ENCODE measurements at places on chromosomes 4 and X. TPM values are rescaled to one million over a fixed set of nuclear protein-coding genes. Genes with fewer than 3 reads are reported as not detected.

The IBSP gene
- total RNA-seq: not detected

DNA sequence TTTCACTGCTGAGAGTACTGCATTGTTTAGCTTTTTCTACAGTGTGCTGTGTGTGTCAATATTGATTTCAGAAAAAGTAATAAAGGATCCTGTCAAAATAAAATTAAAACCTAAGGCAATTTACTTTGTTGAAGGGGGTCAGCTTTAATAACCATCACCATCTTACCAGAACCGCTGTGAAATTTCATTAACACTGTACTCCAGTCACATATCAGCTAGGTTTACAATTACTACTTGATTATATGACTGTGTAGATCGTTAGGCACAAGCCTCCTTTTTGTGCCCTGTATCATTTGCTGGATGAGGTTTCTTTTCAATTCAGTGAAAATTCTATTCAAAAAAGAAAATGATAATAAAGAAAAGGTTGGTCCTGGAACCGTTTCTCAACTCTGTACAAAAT is 917.2 kb downstream of the CENPC start:
- DNase-seq: no peak
- no peak overlapping the region for H3K27ac ChIP-seq
- H3K4me1 ChIP-seq: no peaks in the 10 kb centered on the region
- H3K27me3 ChIP-seq: no peaks in the 10 kb centered on the region
- H3K36me3 ChIP-seq: no peaks in the 10 kb centered on the region

- H3K36me3 ChIP-seq: peaks cover 4% of the 10 kb centered on the region
- no peak overlapping the region for H3K4me3 ChIP-seq
- peaks cover 15% of the 10 kb centered on the region for H3K4me1 ChIP-seq
- no peaks in the 10 kb centered on the region for H3K27me3 ChIP-seq
- no peak overlapping the region for H3K27ac ChIP-seq
Measured at GRCh38 chr4:4521731-4522130, 20.1 kb downstream of the STX18 start.

GRCh38 chr4:169690787-169691186 is 67.0 kb downstream of the HPF1 start:
- peaks cover 28% of the 10 kb centered on the region for H3K36me3 ChIP-seq
- H3K4me3 ChIP-seq: no peak overlapping the region
- H3K27ac ChIP-seq: no peak overlapping the region
- H3K27me3 ChIP-seq: no peaks in the 10 kb centered on the region
- H3K4me1 ChIP-seq: peaks cover 5% of the 10 kb centered on the region

GRCh38 chrX:21705225-21705624 is 47.1 kb upstream of the KLHL34 start:
- H3K36me3 ChIP-seq: no peaks in the 10 kb centered on the region
- no peaks in the 10 kb centered on the region for H3K27me3 ChIP-seq
- no peak for DNase-seq
- H3K27ac ChIP-seq: no peak overlapping the region
- no peak overlapping the region for H3K4me3 ChIP-seq

The CYTL1 gene
- total RNA-seq: not detected

- H3K4me1 ChIP-seq: no peaks in the 10 kb centered on the region
- H3K27me3 ChIP-seq: no peaks in the 10 kb centered on the region
- peaks cover 4% of the 10 kb centered on the region for H3K36me3 ChIP-seq
- no peak for DNase-seq
- no peak overlapping the region for H3K27ac ChIP-seq
- H3K4me3 ChIP-seq: no peak overlapping the region
Measured at GRCh38 chrX:331151-331824, 12.7 kb upstream of the GTPBP6 start.

DNA sequence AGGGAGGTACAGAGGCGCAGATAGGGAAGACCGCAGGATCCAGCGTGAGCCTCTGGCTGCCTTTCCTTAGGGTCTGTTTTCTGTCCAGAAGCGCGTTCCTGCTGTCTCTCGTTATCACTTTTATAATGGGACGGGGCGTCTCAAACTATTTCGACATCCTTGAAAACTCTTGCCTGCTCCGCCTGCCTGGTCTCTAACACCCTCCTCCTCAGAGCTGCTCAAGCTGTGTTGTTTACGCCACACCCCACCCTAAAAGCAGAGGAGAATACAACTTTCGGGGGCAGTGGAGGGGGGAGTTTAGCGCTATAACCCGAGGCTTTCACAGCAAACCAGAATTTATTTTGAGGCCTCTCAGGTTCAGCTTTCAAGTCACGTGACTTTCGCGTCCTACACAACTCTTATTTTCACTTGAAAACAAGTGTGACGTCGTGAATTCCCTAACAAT is 646 bp upstream of the FAM3A start:
- H3K4me1 ChIP-seq: peaks cover 19% of the 10 kb centered on the region
- H3K27ac ChIP-seq: peak overlapping the region; percentile 93
- peak overlapping the region; percentile 90 for H3K4me3 ChIP-seq
- no peaks in the 10 kb centered on the region for H3K27me3 ChIP-seq
- H3K36me3 ChIP-seq: peaks cover 13% of the 10 kb centered on the region

DNA sequence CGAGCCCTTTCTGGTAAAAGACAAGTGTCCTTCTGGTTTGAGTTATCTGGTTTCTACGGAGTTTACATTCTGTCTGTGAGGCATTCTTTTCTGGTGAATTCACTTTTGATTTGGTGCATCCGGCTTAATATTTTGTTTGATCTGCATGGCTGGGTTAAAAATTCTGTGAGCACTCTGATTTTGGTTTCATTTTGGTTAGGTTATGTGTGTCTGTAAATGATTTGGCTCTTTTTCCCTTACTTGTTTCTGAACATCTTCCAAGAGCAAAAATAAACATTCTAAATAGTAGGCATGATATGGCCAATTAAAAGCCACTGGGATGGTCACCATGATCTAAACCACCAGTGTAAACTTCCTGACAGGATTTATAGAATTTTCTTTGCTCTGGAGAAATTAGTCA is 85.7 kb upstream of the PTPN13 start:
- no peak for DNase-seq
- H3K27ac ChIP-seq: no peak overlapping the region
- H3K4me3 ChIP-seq: no peak overlapping the region

GRCh38 chrX:107506596-107507031 is 57.2 kb downstream of the FRMPD3 start:
- no peaks in the 10 kb centered on the region for H3K4me1 ChIP-seq
- peaks cover 42% of the 10 kb centered on the region for H3K27me3 ChIP-seq
- H3K4me3 ChIP-seq: no peak overlapping the region
- H3K27ac ChIP-seq: no peak overlapping the region

GRCh38 chrX:46456125-46456922 is 88.9 kb downstream of the ZNF674 start:
- peaks cover 4% of the 10 kb centered on the region for H3K4me1 ChIP-seq
- no peaks in the 10 kb centered on the region for H3K27me3 ChIP-seq
- H3K27ac ChIP-seq: no peak overlapping the region
- no peak overlapping the region for H3K4me3 ChIP-seq

The SHISA3 gene
- total RNA-seq: 0.23 TPM

- no peak overlapping the region for H3K4me3 ChIP-seq
- H3K4me1 ChIP-seq: peaks cover 3% of the 10 kb centered on the region
- H3K27ac ChIP-seq: no peak overlapping the region
- no peaks in the 10 kb centered on the region for H3K36me3 ChIP-seq
Measured at GRCh38 chrX:80816051-80816450, 6.4 kb upstream of the BRWD3 start.

DNA sequence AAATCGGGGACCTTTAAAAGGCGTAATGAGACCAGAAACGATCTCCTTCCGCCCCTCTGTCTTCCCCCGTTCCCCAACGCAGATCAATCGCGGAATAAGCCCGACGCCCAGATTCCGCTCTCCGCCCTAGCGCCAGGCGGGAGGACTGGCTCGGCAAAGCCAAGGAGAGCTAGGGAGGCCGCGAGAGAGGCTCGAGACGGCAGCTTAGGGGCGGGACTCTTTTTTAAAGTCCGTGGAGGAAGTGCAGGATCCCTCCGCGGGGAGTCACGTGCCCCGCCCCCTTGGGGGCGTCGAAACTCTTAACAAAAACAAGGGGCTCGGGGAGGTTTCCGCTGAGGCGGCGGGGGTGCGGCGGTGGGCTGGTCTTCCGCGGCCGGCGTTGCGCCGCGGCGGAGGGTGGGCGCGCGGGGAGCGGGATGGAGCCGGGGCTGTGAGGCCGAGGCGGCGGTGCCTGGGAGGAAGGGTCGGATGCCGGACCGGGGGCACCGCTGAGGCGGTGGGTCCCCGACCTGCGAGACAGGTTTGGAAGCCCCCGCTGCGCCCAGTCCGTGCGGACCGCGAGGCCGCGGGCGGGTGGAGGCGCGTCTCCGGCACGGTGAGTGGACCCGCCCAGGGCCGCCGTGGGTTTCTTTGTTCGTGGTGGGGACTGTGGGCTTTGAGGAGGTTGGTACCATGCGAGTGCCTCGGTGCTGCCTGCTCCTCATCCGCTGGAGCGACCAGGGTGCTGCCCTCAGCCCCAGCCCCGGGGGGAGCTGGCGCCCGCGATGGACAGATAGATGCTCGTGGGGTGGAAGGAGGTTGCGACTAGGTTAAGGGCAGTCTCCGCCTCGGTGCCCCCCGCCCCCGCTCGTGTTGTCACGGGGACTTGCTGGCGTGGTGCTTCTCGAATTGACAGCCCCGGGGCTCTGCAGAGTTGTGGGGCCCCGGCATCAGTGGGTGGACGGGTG is at the start of gene CCNG2:
CCNG2 (plus strand) TSS at position 296 of the 947 bp plus-strand sequence. CDS start 1,326 bp downstream, outside the sequence.
- H3K4me3 ChIP-seq: peak within 1 kb of the TSS; percentile 100
- peaks cover 34% of the 10 kb centered on the region for H3K4me1 ChIP-seq
- H3K27ac ChIP-seq: peak within 1 kb of the TSS; percentile 99
- H3K36me3 ChIP-seq: peaks cover 18% of the 10 kb centered on the region
- peak; percentile 96 for DNase-seq

DNA sequence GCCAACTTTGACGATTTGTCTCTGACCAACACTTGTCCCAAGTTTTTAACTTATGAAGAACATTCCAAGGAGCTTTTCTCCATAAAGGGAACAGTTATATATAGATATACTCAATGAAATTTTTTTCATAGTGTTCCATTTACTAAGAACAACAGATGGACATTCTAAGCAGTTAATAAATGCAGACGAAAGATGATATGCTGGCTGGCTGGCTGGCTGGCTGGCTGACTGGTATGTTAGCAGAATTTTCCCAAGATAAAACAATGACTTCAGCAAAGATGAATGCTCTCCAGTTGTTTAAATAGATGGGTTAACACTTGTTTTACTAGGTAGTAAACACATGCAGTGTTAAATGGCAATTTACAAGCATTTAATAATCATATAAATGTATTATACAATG is 62.2 kb downstream of the SPANXN3 start:
- no peak for DNase-seq
- no peaks in the 10 kb centered on the region for H3K27me3 ChIP-seq
- H3K4me1 ChIP-seq: no peaks in the 10 kb centered on the region
- H3K4me3 ChIP-seq: no peak overlapping the region

DNA sequence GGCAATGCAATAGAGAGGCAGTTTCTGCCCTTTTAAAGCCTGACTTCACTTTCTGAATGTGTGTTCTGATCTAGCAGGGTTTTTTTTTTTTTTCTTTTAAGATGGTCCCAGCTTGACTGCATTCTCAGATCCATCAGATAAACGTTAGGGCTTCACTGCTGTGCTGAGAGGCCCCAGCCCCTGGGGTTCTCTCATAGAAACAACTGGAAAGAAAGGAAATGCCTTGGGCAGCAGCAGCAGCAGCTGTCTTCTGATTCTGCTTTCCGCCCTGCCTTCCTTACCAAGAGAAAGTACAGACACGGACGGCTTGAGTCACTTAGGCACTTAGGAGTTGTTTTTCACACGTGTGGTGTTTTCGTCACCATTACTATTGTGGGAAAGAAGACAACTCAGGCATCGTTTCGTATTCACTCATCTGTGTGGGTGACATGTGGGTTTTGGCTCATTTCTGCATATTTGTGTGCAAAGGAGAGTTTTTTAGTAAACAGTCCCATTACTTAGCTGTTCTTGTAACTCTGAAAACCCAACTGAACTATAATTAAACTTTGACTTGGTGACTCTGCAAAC is 172.0 kb downstream of the PTTG2 start:
- DNase-seq: peak; percentile 93
- peaks cover 55% of the 10 kb centered on the region for H3K36me3 ChIP-seq
- H3K4me3 ChIP-seq: peak overlapping the region; percentile 76
- peaks cover 2% of the 10 kb centered on the region for H3K27me3 ChIP-seq
- peaks cover 52% of the 10 kb centered on the region for H3K4me1 ChIP-seq

The FHDC1 gene
- total RNA-seq: 0.05 TPM

DNA sequence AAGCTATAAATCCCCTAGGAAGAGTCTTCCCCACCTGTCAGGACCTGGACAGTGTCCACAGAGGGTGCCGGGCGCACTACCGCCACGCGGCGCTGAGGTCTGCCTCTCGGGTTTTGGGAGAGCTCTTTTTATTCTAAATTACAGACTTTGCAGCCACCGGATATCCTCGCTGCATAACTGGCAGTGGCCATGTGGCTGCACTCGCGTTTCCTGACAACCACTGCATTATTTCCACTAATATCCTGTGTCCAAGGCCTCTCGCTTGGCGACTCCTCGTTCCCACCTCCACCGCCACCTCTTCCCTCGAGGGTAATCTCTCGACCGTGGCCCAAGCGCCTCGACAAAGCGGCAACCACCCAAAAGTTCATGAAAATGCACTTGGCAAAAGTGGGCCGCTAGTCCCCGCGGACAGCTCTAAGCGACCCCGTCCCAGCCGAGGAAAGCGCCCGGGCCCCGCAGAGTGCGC is 512 bp upstream of the TMEM131L start:
- H3K36me3 ChIP-seq: peaks cover 13% of the 10 kb centered on the region
- no peaks in the 10 kb centered on the region for H3K27me3 ChIP-seq
- DNase-seq: peak; percentile 82
- H3K4me3 ChIP-seq: peak overlapping the region; percentile 85
- H3K4me1 ChIP-seq: peaks cover 40% of the 10 kb centered on the region

The VEGFC gene
- total RNA-seq: not detected

Measured in activated CD4-positive, alpha-beta T cell treated with anti-CD3 and anti-CD28 coated beads, Interleukin-2, amount 10 ng/mL, durations not matched to agents 24 days and 14 days (primary cell).